ENCODE measurements at places on chromosomes 4 and X.

- DNase-seq = no peak
Observed at GRCh38 chr4:121144021-121144420, 20.1 kb downstream of the TNIP3 start.

- DNase-seq = no peak
Observed at GRCh38 chrX:100408713-100409609, 1.1 kb downstream of the PCDH19 start.

GRCh38 chrX:2892816-2893215 is 36.3 kb downstream of the ARSD start:
- DNase-seq = no peak

GRCh38 chrX:68763481-68763880 is 65.3 kb upstream of the EFNB1 start:
- DNase-seq = no peak

DNA sequence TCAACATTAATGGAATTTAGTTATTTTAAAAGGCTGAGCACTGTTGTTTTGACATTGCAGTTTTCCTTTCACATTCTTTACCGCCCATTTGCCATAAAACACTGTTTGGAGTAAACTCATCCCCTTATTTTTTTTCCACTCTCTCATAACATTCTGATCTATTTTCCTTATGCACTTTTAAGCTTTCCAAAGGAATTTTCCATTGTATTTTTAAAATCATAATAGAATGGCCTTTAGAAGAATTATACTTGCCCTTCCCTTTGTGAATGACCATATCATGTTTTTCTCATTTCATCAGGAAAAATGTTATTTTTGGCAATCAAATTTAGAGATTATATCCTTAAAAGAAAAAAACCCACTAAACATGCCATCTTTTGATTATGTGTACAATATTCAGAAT is 1074.2 kb downstream of the STIM2 start:
- DNase-seq = no peak

- DNase-seq = no peak
Observed at GRCh38 chr4:40038977-40039376, 17.7 kb upstream of the N4BP2 start.

GRCh38 chrX:107714206-107714891 is 61.2 kb downstream of the TSC22D3 start:
- DNase-seq = no peak

- DNase-seq = no peak
Observed at GRCh38 chr4:23324021-23324690, 565.7 kb downstream of the PPARGC1A start.
